ENCODE measurements at places on chromosomes 4 and X. TPM values are rescaled to one million over a fixed set of nuclear protein-coding genes. Genes with fewer than 3 reads are reported as not detected.

DNA sequence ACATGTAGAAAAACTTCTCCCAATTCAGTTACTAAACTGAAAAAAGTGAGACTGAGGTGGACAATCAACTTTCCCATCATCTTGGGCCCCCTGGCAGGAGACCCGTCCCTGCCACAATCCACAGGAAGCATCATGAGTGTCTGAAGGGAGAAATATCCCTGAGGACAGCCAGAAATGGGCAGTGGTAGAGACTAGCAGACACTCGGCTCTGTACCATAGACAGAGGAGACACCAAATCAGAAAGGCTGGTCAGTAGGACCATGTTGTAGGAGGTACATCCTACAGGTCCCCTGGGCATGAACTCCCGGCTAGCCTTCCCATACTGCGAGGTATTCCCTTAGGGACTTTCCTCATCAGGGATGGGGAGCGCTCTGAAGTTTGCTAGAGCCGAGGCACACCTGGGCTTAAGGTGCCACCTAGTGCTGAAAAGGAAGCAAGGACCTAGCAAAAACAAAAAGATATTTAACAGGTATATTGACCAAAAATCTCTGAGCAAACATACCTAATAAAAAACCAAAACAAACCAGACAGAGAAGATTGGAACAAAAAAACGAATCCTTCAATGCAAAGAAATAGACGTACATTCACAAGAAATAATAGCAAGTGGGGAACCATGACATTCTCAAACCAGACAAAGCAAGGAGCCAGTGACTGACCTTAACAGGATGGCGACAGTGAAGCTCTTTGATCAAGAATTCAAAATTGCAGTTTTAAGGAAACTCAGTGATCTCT lies 55.6 kb downstream of the HAUS3 start:
- no peak for DNase-seq

The PNCK gene
- total RNA-seq: not detected

- DNase-seq: no peak
These were observed 23.7 kb downstream of the BMP2K start for GRCh38 chr4:78799551-78800495.

DNA sequence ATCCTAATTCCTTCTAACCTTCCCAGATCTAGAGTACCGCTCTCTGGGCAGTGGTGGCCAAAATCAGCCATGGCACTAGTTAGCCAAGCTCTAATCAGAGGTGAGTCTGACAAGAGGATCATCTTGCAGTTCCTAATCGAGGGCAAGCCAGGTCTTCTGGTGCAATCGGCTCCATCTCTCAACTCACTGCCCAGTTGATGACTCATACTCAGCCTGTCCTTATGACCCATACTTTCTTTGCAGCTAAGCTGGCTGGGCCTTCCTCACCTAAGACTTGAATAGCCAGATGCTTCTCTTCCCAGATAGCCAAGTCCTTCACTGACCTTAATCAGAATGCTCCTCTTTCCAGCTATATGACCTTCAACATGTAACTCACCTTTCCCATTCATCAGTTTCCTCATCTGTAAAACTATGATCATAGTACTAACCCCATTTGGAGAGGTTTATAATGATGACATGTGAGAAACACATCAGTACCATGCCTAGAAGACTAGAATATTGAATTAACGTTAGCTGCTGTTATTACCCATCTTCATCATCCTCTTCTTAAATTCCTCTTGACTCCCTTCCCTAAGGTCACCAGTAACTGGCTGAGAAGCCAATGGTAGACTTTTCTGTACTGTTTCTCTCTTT lies 57.1 kb downstream of the RELL1 start:
- DNase-seq: no peak

GRCh38 chr4:173237762-173238161 lies 69.2 kb downstream of the GALNT7 start:
- no peak for DNase-seq

GRCh38 chr4:6770581-6771228 lies 11.8 kb upstream of the KIAA0232 start:
- no peak for DNase-seq

DNA sequence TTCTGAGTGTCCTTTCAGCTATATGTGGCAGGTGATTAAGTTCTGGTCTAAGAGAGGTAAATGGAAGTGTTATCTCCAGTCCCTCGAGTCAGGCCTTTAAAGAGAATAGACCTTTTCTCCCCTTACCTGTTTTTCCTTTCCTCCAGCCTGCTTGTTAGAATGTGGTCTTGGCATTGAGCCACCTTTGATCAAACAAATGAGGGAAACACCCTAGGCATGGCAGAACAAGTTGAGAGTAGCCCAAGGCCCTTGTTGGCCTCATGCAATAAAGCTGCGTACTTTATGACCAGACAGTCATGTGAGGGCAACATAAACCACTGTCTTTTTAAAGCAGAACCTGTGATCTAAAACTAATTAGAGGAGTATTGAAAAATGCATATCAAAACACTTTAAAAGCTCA lies 13.2 kb upstream of the IL13RA2 start:
- no peak for DNase-seq

DNA sequence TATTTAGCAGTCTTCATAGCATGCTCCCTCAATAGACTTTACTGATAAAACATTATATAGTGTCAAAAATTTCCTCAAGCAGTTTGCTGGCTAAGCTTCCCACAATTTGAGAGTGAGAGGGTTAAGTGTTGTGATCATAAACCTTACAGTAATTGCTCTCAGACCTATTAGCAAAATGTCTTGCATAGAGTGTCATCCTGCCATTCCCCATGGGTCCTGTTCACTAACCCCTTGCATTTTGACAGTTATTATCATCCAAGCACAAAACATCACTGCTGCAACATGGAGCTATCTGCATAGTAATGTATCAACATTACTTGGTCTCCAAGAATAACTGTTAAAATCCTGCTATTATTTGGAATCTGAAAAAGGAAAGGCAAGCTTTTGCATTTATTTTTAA lies 196.1 kb upstream of the GK2 start:
- no peak for DNase-seq

DNA sequence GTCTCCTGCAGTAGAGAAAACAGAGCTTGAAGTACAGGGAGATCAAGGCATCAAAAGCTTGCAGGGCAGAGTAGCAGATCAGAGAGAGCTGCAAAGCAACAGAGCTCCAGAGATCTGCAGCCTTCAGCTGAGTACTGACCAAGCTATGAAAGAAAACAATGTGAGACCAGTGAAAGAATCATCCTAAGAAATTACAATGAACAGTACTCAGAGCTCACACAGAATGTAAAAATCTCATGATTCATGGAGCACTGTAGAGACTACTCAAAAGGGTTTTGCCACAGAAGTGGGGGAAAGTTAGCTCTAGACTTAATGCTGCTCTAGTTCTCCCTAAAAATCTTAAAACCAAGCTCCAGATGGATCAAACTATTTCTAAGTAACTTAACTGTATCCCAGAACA lies 80.0 kb upstream of the MAB21L2 start:
- DNase-seq: no peak
